ENCODE measurements at places on chromosomes 16 and 17. TPM values are rescaled to one million over a fixed set of nuclear protein-coding genes. Genes with fewer than 3 reads are reported as not detected.

The C16orf92 gene
- not detected for total RNA-seq

The HOXB8 gene
- 1.7 TPM for total RNA-seq

The CACNG1 gene
- total RNA-seq: not detected

- no peak for DNase-seq
These were observed 14.1 kb downstream of the PEMT start for GRCh38 chr17:17577373-17577772.

The CNGB1 gene
- not detected for total RNA-seq

GRCh38 chr17:44188576-44189403 is 2.0 kb downstream of the TMUB2 start:
- DNase-seq: no peak

The ABCC6 gene
- total RNA-seq: 0.95 TPM

DNA sequence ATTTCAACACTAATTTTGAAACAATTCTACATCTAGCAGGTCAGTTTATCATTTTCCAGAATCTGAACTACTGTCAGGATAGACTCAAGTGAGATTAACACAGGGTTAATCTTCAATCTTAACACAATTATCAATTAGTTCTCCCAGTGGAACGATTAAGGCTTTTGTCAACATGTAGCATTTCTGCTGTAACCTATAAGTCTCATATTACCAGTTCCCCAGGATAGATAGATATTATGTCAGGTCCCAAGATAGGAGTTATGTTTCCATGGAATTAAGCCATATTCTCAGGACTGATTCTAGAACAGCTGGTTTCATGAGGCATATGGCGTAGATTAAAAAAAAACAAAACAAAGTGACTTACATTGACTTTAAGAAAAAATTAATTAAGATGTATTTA is 4.4 kb upstream of the FBF1 start:
- no peak for DNase-seq

- DNase-seq: no peak
These were observed 32.8 kb downstream of the TANC2 start for GRCh38 chr17:62998665-62999393.

The BAHCC1 gene
- total RNA-seq: 11.6 TPM

- DNase-seq: peak; percentile 14
These were observed 41.4 kb downstream of the AP1G1 start for GRCh38 chr16:71767060-71767900.

GRCh38 chr16:87945351-87946042 is 5.7 kb upstream of the BANP start:
- peak; percentile 75 for DNase-seq

The SLC52A1 gene
- not detected for total RNA-seq

The SEC14L1 gene
- total RNA-seq: 631 TPM

The SHPK gene
- 17.8 TPM for total RNA-seq

The GINS2 gene
- 24.1 TPM for total RNA-seq

DNA sequence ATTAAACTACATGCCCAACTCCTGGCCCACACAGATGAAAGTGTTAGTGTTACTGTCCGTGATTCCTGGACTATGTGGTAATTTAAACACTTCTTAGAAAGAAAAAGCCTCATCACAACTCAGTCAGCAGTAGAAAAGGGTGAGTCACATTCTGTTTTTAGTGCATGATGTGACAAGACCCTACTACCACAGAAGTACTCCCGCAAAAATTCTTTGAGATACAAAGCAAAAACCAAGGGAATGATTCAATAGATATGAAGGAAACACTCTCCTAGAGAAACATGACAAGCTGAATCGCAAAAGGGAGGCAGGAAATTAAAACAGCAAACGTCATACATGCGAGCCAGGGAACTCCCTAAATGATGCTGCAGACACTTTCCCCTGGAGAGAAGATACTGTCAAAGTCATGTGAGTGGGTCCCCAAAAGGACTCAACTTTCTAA is 14.4 kb downstream of the SNN start:
- no peak for DNase-seq

DNA sequence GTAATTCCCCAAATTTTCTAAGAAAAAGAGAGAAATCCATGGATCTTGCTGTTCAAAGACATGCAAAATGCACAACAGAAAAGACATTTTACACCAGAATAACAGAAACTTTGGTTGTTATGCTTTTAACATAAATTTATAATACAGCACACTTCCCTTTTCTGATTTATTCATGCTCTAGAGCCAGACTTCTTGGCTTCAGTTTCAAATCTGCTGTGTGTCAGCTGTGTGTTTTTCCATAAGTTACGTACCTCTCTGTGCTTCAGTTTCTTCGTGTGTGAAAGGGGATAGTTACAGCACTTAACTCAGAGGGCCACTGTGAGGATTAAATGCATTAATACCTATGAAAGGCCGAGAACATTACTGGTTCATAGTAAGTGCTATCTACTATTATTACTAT is 6.8 kb upstream of the CCL3L1 start:
- DNase-seq: no peak

The UMOD gene
- total RNA-seq: not detected

The TPSAB1 gene
- total RNA-seq: not detected

DNA sequence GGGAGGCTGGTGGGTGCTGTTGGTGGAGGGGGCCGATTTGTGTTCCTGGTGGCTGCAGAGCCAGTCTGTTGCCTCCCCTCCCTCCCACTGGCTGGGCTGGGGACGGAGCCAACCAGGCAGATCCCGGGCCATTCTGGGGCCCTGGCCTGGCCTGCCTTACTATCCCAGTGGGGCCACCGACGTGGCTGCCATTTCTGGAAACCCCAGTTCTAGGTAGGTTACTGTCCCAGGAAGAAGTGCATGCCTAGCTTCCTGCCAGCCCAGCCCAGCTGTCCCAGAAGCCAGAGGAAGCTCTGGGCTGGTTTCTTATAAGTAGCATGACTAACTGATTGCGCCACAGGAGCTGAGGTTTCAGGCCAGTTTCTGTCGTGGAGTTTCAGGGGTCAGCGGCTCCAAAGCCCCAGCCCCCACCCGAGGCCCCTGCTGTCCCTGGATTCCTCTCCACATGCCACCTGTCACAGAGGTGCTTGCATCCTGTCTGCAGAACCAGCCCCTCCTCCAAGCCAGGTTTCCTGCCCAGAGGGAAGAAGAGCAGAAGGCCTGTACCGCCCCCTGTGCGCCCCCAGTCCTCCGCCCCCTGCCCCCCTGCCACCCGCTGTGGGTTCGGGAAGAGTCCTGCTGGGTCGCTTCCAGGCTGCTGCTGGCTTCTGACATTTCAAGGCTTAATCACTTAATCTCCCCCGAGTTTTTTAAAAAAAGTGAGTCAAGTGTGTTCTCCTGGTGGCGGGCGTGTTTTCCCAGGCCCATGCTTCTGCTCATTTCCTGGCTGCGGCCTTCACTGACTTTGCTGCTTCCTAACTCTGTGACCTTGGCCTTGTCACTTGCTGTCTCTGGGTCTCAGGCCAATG is 13.2 kb downstream of the IL4R start:
- DNase-seq: peak; percentile 78

DNA sequence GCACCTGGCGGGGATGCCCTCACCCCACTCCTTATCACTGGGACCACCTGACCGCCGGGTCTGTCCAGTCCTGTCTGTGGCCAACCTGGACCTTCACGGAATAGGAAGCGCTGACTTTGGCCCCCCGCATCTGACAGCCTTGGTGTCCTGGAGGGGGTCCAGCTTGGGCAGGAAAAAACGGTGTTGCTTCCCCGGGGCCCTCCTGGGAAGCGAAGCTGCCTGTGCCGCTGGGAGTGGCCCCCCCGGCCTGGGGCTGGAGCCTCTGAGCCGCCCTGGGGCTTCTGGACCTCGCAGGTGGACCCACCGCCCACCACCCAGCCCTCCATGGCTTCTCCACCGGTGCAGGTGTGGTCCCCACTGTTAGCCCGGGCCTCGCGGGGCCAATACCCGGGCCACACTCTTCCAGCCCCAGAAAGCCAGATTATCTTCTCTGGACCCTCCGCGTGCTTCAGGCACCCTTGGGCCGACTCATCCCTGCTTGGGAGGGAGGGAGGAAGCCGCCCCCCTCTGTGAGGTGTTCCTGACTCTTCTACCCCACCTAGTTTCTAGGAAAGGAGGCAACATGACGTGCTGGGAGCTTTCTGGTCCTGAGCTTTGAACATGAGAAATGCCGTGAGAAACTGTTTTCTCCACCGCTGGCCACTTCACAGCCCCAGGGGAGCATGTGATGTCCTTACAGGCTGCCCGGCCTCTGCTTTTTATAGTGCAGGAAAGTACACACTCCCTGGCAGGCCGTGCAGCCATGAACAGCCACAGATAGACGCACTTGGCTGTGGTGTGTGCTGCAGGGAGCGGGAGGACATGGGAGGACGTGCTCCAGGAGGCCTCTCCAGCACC is 1.1 kb downstream of the C1QTNF1 start:
- no peak for DNase-seq

DNA sequence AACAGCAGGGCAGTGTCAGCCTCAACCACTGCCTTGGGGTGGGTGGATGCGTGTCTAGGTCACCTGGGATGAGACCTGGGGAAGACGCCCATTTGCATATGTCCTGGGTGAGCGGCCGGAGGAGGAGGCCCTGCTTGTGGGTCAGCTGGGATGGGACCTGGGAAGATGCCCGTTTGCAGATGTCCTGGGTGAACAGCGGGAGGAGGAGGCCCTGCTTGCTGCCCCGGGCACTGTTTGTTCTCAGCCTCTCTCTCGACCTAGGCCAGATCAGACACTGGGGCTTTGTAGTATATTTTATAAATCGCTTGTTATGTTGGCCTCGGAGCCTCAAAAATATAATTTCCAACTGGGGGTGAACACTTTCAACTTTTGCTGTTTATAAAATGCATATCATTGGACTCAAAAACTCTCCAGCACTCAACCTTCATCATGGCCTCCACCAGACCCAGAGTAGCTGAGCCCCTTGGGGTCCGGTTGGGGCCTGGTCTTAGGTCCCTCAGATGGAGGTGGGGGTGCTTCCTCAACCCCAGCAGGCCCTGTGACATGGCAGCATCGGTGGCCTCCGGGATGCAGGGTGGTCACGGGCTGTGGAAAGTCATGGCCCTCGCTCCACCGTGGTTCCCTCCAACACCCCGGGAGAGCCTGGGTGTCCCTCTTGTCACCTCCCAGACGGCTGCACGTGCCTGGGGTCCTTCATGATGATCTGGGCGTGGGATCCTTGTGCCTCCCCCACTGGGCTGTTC is 17.3 kb downstream of the DBNDD1 start:
- no peak for DNase-seq

The RMI2 gene
- total RNA-seq: 11.1 TPM

DNA sequence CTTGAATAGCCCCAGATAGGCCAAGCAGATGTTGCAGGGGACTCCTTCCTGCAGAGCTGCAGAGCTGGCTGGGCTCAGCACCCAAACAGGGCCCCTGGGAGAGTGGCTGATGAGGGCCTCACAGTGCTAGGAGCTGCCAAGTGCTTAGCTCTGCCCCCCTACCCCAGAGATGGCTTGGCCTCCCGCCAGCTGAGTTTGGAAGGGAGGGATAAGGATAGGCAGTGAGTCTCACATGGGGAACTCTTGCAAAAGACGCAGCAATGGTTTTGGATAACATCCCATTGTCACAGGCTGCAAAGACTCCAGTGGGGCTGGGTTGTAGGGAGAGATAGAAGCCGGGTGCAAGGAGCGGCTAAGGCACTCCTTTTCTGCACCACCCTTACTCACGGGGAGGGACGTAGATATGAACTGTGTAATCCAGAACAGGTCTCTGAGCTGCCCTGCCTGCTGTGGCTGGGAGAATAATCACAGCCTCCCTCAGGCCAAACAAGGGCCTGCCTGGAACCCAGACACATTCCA is 52.9 kb upstream of the MAF start:
- no peak for DNase-seq

- no peak for DNase-seq
These were observed 200.6 kb upstream of the CIBAR2 start for GRCh38 chr16:85312642-85313525.

GRCh38 chr16:20960899-20961298 is 60.3 kb downstream of the LYRM1 start:
- DNase-seq: no peak

GRCh38 chr17:78879635-78880186 is 23.3 kb downstream of the CEP295NL start:
- DNase-seq: peak; percentile 64

GRCh38 chr17:17469996-17470395 is 6.8 kb upstream of the MED9 start:
- no peak for DNase-seq

DNA sequence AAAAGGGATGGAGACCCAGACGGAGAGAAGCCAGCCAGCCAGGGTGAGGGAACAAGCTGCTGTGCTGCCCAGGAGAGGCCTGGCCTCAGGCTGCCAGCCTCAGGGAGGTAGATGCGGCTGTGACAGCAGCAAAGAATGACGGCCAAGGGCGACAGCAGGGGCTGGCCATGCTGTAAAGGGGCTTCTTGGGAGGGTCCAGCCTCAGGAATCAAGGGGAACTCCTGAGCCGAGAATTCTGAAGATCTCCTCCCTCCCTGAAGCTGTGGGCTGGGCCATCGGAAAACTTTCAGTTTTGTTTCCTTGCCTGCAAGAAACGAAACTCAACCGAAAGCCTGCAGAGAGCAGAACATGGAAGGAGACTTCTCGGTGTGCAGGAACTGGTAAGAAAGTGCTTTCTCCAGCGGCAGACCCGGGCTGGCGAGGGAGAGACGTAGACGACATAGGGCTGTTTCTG is at the start of gene XAF1:
Gene XAF1, plus strand, starts transcription at position 316 of the 454 bp plus-strand sequence. Its CDS starts 33 bp downstream, at position 349.
- peak; percentile 78 for DNase-seq

DNA sequence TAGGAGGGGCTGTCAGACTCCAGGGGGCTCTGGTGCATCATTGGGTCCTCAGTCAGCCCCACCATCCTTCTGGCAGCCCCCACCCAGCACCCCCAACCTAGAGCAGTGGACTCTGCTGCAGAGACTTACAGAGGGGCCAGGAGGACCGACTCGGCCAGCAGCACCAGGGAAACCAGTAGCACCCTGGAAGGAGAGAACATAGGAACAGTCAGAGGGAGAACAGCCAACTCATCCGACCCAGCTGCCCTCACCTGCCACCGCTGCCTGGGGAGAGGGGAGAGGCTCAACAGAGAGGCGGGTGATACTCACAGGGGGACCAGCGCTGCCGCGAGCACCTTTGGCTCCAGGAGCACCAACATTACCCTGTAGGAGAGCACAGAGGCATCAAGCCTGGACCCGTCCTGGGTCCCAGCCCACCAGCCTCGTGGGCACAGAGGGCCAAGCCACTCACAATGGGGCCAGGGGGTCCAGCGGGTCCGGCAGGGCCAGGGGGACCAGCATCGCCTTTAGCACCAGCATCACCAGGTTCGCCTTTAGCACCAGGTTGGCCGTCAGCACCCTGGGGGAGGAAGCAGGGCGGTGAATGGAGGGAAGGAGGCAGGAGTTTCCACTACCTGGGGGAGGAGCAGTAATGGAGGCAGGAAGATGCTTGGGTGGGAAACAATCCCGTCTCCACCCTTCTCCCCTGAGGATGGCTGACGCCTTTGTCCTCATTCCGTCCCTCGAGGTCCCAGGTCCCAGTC is 11.7 kb downstream of the COL1A1 start:
- no peak for DNase-seq

DNA sequence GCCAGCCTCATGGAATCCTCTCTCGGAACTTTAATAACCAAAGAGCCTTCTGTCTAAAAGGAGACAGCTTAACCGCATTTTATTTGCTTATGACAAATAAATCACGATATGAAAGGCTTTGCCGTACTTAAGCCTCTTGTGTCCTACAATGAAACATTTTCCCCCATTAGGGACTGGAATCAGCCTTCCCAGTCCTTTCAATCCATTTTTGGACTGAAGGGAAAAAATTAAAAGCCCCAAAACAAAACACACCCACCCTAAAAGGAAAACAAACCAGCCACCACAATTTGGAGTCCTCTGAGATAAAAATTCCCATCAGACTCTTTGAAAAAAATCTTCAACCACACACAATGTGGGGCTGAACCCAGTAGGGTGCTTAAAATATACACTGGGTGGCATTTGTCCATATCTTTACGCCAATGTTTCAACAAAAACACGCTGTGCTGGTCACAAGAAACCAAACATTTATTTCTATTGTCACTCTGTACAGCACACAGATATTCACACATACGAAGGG is 3.0 kb downstream of the HOXB4 start:
- peak; percentile 53 for DNase-seq

The HOXB9 gene
- total RNA-seq: 1.1 TPM

The TM4SF5 gene
- not detected for total RNA-seq
